ENCODE measurements at places on chromosomes 5 and 9. TPM values are rescaled to one million over a fixed set of nuclear protein-coding genes. Genes with fewer than 3 reads are reported as not detected.

- DNase-seq = peak; percentile 35
Measured at GRCh38 chr5:68046445-68046844, 169.1 kb upstream of the PIK3R1 start.

DNA sequence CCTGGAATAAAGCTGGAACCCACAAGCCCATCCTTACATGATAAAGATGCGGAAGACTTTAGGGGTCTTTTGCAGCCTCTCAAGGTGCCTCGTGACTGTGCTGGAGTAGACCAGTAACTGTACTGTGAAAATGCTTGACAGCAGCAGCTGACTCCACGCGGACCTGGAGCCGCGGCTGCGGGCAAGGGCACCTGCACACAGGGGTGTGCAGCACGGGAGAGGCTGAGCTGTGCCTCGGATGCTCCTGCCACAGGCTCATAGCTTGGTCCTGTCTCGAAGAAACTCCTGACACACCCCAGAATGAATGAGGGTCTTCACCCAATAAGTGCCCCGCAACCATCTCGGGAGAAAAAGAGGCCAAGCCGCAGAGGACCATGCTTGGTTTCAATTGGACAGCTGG is 40.3 kb upstream of the CEP72 start:
- no peak for DNase-seq

- peak; percentile 42 for DNase-seq
Measured at GRCh38 chr9:82934949-82935348, 128.0 kb downstream of the RASEF start.

DNA sequence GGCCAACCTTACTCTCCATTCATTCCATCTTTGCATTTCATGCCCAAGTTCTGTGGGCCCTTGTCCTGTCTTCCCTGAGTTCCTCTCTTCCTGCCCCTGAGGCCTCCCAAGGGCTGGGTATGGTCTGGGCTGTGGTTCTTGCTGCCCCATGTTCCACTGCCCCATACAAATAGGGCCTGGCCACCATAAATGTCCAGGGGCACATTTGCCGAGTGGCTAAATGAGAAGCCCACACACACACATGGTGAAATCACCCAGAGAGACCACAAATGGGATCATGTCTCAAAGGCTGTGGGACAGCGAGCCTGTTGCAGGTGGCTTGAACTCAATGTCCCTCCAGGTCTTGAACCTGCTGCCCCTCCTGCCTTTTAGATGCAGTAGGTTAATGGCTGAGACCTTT is 1.2 kb downstream of the TIFAB start:
- no peak for DNase-seq

GRCh38 chr5:109767997-109768396 is 78.3 kb downstream of the MAN2A1 start:
- DNase-seq = no peak

DNA sequence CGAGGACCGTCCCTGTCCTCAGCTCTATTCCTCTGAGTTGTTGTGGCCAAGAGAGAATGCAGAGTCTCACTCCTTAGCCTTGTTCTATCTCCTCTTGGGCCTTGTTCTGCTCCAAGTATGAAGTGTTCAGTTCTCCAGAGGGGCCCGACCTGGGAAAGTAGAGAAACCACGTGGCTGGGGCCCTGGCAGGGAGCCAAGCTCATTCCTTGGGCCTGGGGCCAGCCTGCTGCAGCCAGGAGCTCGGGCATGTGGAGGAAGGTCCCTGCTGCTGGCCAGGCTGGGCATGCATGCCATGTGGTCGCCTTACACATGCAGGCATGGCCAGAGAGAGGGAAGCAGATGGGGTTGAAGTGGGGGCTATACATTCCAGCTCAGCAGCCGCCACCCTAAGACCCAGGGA is 60.7 kb downstream of the COL27A1 start:
- DNase-seq = peak; percentile 82

DNA sequence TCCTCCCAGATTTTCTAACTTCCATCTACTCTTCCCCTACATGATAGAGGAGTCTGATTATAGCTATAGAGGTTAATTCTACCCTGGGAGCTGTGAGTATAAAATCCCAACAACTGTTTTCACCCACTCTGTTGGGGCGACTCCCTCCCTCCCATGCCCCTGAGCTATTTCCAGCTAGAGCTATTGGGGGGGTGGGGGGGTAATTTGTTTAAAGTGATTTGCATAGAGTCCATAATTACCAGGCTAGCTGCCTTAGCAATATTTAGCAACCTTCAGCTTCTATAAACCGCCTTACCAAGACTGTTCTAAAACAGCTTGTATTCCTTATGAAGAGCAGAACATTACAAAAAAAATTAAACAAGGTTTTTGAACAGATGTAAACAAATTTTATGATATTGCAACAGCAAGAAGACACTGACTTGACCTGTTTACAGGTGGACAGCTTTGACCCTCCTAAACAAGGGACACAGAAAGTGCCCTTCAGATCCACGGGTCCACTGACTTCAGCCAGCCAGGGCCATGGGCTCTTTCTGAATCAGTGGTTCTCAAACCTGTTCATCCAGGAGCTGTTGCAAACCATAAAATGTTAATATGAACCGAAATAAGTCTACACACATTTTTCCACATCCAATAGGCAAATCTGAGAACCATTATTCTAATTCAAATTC is 98.2 kb downstream of the OTULIN start:
- no peak for DNase-seq

- DNase-seq = peak; percentile 93
Measured at GRCh38 chr9:76687861-76688391, 76.3 kb upstream of the PCA3 start.

DNA sequence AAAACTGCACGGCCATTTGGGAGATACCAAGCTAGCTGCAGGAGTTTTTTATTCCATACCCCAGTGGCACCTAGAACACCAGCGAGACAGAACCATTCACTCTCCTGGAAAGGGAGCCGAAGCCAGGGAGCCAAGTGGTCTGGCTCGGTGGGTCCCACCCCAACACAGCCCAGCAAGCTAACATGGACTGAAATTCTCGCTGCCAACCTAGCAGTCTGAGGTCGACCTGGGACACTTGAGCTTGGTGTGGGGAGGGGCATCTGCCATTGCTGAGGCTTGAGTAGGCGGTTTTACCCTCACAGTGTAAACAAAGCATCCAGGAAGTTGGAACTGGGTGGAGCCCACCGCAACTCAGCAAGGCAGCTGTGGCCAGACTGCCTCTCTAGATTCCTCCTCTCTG is 108.9 kb upstream of the CHD1 start:
- DNase-seq = no peak

DNA sequence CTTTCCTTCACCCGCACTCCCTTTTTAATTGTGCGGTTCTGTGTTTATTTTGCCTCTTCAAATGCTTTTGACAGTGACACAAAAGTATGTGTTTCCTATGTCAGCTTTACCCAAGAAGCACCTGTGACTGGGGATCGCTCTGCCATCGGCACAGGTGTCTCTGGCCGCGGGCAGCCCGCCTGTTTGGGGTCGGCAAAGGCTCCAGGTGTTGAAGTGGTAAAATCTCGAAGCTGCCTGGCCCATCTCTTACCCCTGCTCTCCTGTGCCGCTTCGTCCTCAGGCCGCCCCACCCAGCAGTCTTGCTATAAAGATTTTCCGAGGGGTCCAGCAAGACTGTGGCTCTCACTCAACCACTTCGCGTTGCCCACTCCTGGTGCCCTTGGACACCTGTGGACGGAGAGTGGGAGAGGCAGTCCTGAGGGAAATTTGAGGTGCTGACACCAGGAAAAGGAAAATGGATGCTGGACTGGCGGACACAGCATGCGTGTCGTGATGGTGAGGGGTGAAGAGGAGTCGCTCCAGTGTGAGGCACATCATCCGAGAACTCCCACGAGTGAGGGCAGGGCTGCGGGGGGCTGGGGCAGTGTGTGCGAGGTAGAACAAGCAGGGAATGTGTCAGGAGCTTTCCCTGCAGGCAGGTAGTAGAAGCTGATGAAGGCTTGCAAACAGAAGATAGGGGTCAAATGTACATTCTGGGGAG is 29.1 kb upstream of the CEP72 start:
- DNase-seq = no peak

- no peak for DNase-seq
Measured at GRCh38 chr9:101481261-101481660, 45.7 kb upstream of the ALDOB start.

DNA sequence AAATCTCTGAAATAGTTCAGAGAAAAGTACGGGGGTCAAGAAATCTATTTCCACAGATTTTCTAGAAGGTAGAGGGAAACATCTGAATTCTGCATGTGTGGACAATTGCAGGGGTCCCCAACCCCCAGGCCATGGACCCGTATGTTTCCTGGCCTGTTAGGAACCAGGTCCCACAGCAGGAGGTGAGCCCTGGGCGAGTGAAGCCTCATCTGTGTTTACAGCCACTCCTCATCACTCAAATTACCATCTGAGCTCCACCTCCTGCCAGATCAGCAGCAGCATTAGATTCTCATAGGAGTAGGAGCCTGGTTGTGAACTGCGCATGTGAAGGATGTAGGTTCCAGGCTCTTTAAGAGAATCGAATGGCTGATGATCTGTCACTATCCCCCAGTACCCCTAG is 200.5 kb upstream of the EDIL3 start:
- no peak for DNase-seq

DNA sequence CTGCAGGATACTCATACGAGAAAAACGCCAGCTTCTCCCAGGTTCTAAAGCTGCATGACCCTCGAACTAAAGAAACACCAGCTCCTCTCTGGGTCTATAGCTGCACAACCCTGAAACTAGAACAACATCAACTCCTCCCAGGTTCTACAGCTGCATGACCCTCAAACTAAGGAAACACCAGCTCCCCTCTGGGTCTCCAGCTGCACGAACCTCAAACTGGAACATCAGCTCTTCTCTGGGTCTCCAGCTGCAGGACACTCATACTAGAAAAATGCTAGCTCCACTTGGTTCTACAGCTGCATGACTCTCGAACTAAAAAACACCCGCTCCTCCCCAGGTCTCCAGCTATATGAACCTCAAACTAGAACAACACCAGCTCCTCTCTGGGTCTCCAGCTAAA is 811.1 kb downstream of the CDH9 start:
- DNase-seq = no peak

The ZNF354C gene
- total RNA-seq = 7.3 TPM

The SCGB3A1 gene
- 0.85 TPM for total RNA-seq

The EIF4EBP3 gene
- 0.37 TPM for total RNA-seq

The IL5 gene
- not detected for total RNA-seq
